Colonic mucosa (tissue), 4 donors: ENCODE measurements at places on chromosomes 11 and 22.
A peak's percentile ranks its signal among the peaks of the same experiment; 100 is the strongest.

DNA sequence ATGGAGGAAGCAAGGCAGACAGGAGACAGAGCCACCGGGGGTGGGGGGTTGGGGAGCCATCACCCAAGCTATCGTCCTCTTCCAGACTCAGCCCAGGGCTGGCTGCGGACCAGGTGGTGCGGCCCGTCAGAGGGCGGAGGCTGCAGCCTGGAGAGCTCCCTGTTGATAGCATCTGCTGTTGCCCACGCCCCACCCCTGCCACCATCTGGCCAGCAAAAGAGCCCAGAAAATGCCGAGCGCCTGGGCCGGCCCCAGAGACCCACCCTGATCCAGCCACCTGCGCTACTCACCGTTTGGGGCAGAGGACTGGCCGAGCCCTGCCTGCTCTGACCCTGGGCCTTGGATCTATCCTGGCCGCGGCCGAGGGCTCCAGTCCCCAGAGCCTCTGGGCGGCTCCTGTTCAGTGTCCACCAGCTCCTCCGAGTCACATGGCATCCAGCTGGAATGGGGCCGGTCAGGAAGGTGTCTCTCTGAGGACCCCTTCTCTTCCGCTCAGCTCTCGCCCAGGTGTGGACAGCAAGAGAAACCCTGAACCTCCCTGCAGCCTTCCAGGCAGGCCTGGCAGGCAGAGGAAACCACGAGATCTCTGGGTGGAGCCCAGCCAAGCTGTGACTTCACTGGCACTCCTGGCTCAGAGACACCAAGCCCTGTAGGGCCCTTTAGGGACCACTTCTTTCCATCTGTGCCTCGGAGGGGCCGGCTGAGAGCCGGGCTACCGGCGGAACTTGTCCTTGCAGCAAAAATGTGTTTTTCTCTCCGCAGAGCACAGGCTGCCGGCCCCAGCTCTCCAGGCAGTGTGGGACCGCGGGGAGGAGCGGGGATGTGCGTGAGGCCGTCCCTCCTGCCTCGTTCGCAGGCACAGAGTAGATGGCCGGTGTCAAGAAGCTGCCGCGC lies at the start of gene MRGPRE:
MRGPRE (minus strand) TSS at position 567 of the 894 bp plus-strand sequence. CDS start 3,618 bp downstream, outside the sequence.
- no peak within 1 kb of the TSS for H3K4me3 ChIP-seq
- no peaks in the 10 kb centered on the region for H3K27me3 ChIP-seq
- H3K4me1 ChIP-seq, result no peaks in the 10 kb centered on the region
- DNase-seq, result no peak

- no peaks in the 10 kb centered on the region for H3K27me3 ChIP-seq
- peaks cover 6% of the 10 kb centered on the region for H3K4me1 ChIP-seq
These were observed 35.6 kb downstream of the SIK2 start for GRCh38 chr11:111637885-111638284.

DNA sequence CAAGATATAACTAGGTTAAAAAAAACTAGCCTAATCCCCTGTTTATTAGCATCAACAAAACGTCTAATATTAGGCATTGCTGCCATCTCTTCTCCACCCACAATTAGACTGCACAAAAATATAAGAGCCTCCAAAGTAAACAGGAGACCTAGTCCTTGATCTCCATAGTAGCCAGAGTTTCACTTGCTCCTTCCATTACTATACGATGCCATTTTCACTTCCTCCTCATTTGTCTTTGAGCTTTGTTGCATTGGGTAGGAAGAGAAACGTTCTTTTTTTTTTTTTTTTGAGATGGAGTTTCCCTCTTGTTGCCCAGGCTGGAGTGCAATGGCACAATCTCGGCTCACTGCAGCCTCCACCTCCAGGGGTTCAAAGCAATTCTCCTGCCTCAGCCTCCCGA lies 42.3 kb upstream of the RDX start:
- H3K4me1 ChIP-seq, result no peaks in the 10 kb centered on the region
- H3K4me3 ChIP-seq, result no peak overlapping the region
- DNase-seq, result no peak
- H3K27me3 ChIP-seq, result no peaks in the 10 kb centered on the region

GRCh38 chr11:70536051-70536877 lies 137.9 kb downstream of the CTTN start:
- no peaks in the 10 kb centered on the region for H3K27me3 ChIP-seq
- DNase-seq, result peak; percentile 71
- H3K4me1 ChIP-seq, result peaks cover 4% of the 10 kb centered on the region

GRCh38 chr22:49325531-49326395 lies 501.9 kb downstream of the BRD1 start:
- H3K4me3 ChIP-seq, result no peak overlapping the region
- H3K36me3 ChIP-seq, result no peaks in the 10 kb centered on the region
- no peaks in the 10 kb centered on the region for H3K4me1 ChIP-seq
- H3K27ac ChIP-seq, result no peak overlapping the region
- DNase-seq, result no peak
- H3K27me3 ChIP-seq, result no peaks in the 10 kb centered on the region

DNA sequence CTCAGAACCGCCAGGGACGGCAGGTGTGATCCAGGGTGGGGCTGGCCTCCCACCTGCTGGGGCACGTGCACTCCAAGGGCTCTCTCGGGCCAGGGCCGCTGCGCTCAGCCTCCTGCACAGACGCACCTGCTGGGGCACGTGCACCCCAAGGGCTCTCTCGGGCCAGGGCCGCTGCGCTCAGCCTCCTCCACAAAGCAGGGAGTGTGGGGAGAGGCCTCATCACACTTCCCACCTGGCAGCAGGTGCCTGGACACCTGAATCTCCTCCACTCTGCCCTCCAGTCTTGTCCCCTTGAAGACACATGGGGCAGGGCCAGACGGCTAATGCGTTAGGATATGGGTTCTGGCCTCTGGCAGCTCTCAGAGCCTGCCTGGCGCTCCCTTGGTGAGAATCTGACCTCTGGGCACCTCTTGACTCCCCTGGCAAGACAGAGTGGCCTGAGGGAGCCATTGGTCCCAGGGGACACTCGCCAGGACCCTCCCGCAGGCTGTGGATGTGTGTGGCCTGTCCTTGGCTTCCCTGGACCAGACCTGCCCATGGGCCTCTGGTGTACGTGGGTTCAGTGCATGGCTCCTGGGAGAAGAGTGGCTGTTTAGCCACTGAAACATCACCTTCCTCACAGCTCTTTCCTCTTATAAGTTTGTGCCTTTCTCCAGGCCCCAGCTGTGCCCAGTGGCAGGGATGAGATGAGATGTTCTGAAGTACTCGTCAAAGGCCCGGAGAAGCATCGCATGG lies 73.5 kb downstream of the BRD1 start:
- no peaks in the 10 kb centered on the region for H3K4me1 ChIP-seq
- H3K4me3 ChIP-seq, result no peak overlapping the region

- H3K27ac ChIP-seq, result no peak overlapping the region
- no peaks in the 10 kb centered on the region for H3K4me1 ChIP-seq
- H3K4me3 ChIP-seq, result no peak overlapping the region
- H3K27me3 ChIP-seq, result no peaks in the 10 kb centered on the region
- no peaks in the 10 kb centered on the region for H3K36me3 ChIP-seq
- DNase-seq, result no peak
These were observed 4.7 kb downstream of the HARBI1 start for GRCh38 chr11:46612326-46612725.

- peak overlapping the region; percentile 49 for H3K27ac ChIP-seq
- H3K27me3 ChIP-seq, result no peaks in the 10 kb centered on the region
- peak; percentile 41 for DNase-seq
- no peak overlapping the region for H3K4me3 ChIP-seq
- H3K36me3 ChIP-seq, result no peaks in the 10 kb centered on the region
These were observed 34.1 kb downstream of the CHRDL2 start for GRCh38 chr11:74696939-74697675.

- H3K36me3 ChIP-seq, result no peaks in the 10 kb centered on the region
- no peak for DNase-seq
- H3K27me3 ChIP-seq, result no peaks in the 10 kb centered on the region
- H3K4me3 ChIP-seq, result no peak overlapping the region
- H3K4me1 ChIP-seq, result no peaks in the 10 kb centered on the region
These were observed 48.6 kb upstream of the LMO2 start for GRCh38 chr11:33940538-33940815.

GRCh38 chr22:22935546-22936157 lies 48.0 kb downstream of the IGLL5 start:
- no peak overlapping the region for H3K4me3 ChIP-seq
- H3K4me1 ChIP-seq, result no peaks in the 10 kb centered on the region
- no peaks in the 10 kb centered on the region for H3K27me3 ChIP-seq
- H3K27ac ChIP-seq, result no peak overlapping the region
- DNase-seq, result no peak

- H3K27me3 ChIP-seq, result no peaks in the 10 kb centered on the region
- H3K36me3 ChIP-seq, result no peaks in the 10 kb centered on the region
- H3K4me1 ChIP-seq, result no peaks in the 10 kb centered on the region
These were observed 83.3 kb downstream of the SGSM3 start for GRCh38 chr22:40453671-40454070.

GRCh38 chr11:23509023-23509422 lies 648.7 kb upstream of the CCDC179 start:
- no peak overlapping the region for H3K27ac ChIP-seq
- H3K36me3 ChIP-seq, result no peaks in the 10 kb centered on the region
- DNase-seq, result no peak

GRCh38 chr11:88709567-88709966 lies 356.2 kb downstream of the GRM5 start:
- no peak overlapping the region for H3K4me3 ChIP-seq
- H3K27me3 ChIP-seq, result no peaks in the 10 kb centered on the region
